ENCODE measurements at places on chromosomes 1 and 21.

DNA sequence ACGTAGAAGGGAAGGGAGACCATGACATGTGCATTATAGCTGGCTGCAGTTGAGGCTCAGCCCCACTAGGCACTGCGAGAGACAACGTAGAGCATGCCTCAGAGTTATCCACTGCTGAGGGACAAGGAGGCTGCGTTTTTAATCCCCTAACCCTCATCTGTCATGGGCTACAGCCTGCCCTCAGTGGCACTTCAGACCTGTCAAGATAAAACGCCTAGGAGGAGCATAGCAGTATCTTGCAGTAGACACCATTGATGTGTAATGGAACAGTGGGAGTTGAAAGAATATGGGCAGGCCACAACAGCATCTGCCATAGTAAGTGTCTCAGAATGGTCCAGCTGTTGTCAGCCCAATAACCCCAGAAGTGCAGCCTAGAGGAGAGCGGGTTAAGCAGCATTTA, 307.0 kb upstream of the PTBP2 start:
- no peak for DNase-seq

DNA sequence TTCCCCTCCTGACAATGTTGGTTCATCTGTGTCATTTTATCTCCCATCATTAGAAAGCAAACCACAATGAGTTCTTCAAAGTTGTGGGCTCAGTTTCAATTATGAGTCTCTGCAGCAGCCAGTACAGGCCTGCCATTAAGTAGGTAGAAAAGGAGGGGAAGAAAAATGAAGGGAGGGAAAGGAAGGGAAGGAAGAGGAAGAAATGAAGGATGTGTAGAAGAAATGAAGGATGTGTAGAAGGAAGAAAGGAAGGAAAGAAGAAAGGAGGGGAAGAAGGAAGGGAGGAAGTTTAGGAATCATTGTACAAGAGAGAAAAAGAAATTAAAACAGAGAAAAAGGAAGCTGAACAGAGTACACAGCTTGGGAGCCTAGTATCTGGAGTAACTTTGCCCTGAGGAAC, 498.3 kb upstream of the DAB1 start:
- no peak for DNase-seq

- no peak for DNase-seq
These were observed 238.4 kb upstream of the POU3F1 start for GRCh38 chr1:38284953-38285352.

DNA sequence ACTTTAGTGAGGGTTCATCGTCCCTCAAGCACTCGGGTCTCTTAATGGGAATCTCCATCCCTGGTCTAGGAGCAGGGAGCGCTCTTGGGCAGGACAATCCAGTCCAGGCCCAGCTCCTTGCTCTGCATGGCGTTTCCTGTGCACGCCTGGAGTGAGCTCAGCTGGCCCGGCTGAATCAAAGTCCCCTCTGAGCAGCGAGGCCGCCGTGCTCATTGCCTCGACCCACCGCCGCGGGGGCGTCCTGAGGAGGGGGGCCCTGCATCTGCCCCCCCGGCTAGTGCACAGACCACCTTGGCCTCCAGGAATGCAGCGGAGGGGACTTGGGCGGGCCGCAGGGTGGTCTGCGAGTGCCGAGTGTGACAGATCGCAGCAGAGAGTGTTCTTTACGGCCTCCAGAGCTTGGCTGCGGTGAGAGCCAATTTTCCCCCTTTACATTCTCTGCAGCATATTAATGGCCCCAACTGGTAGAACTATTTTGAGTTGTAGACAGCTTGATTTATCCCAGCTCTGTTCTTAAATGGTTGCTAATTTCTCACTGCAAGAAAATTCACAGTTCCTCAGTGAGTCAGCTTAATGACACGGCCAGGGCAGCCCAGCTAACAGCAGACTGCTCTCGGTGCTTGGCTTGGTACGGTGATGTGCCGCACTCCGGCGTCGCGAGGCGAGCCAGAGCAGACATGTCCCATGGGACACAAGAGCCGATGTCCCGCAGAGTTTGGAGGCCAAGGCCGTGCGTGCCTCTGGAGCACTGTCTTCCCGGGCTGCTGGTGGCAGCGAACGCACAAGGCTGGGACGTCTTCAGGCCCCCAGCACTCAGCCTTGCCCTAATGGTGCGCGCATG, 39.8 kb downstream of the SNAP47 start:
- DNase-seq = no peak

- DNase-seq = no peak
These were observed 103.8 kb upstream of the USP25 start for GRCh38 chr21:15626031-15626430.

DNA sequence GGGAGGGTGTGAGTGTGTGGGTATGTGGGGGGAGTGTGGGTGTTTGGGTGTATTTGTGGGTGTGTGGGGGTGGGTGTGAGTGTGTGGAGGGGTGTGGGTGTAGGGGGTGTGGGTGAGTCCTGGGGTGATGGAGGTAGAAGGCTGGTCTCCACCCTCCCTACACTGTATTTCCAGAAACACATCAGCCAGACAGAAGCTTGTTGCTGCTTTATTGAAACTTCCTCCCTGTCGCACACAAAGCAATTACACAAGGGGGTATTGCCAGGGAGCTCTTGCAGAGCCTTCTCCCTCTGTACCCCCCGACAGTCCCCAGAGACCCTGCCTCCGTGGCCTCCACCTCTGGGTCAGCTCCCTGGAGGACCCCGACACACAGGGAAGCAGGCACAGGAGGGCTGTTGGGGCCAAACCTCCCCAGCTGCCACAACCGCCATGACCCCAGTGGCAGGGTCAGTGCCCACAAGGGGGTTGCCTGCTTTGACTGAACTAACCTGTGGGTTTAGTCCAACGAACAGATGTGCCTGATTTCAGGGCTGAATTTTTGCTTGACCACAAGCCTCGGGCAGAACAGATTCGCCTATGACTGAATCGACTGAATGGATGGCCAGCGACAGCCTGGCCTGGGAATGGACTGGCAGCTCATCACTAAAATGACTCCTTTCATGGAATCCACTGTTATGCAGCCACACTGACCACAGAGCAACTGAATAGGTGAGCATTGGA, 9.1 kb upstream of the MATN1 start:
- DNase-seq = no peak

DNA sequence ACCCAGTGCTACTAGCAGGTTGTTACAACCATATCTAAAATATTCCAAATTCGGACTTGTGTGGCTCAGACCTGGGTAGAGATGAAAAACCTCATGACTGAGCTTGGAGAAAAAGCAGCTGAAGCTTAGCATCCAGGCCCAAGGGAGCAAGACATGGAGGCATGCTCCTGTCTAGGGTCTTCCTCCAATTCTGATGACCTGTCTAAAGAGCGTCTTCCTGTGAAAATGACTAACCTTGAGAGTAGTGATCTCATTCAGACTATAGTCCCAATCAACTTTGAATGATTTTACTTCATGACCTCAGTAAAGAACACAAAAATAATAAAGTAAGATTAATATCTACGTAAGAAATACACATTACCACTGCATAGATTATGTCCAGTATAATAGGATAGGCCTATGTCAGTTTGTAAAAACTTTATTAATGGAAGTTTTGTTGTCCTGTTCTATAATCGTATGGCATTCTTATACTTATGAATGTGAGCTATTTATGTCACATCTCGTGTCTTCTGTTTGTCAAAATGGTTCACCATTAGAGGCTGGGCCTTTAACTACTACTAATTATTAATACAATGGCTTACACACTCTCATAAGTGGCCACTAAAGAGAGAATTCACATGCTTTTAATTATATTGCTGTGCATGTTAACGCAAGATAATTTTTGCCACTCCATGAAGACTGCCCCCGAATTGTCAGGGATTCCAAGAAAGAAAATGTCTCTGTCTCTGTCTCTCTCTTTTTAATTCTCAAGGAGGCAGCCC, 201.3 kb downstream of the NCAM2 start:
- no peak for DNase-seq

GRCh38 chr1:24984300-24984699, 54.2 kb upstream of the RUNX3 start:
- DNase-seq = no peak

- no peak for DNase-seq
These were observed 51.8 kb downstream of the UTP25 start for GRCh38 chr1:209879539-209879938.

GRCh38 chr1:180562640-180563025, 3.9 kb downstream of the OVAAL start:
- no peak for DNase-seq

- no peak for DNase-seq
These were observed 58.5 kb downstream of the ATF6 start for GRCh38 chr1:161824618-161825017.

DNA sequence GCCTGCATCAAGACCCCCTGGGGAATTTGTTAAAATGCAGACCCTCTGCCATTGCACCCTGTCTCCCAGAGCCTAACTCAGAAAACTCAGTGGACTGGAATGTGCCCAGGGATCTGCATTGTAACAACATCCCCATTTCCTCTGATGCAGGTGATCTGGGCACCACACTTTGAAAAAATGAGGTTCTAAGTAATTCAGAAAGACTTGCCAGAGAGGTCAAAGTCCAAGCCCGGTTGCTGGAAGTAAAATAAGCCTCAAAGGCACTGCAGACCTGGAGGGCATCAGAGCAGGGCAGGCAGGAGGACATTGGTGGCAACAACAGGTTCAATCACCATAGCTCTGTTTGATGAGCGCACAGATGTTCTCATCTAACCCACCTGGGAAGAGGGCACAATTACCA, 90.7 kb downstream of the SYT2 start:
- DNase-seq = no peak

GRCh38 chr1:43048601-43049011, 89.9 kb upstream of the SLC2A1 start:
- DNase-seq = no peak

GRCh38 chr1:2559509-2560298, 3.5 kb downstream of the TNFRSF14 start:
- DNase-seq = no peak

DNA sequence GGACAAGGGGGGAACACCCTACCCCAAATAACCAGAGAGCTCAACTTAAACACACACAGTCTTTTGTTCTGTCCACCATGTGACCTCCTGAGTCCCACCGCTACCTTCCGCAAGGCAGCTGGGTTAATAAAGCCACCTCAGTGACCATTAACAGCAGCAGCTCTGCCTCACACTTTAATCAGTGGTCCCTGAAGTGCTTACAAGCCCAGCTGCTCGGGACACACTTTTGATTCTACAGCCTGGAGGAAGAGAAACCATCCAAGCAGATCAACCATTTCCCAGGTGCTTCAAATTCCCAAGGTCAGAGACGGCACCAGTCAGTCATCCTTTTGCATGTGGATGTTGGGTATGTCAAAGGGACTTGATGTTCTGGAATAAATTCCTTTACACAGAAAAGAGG, 70.1 kb downstream of the KCNJ15 start:
- DNase-seq = no peak
